AG04450 (cell line): ENCODE measurements at places on chromosomes 1 and 21. TPM values are rescaled to one million over a fixed set of nuclear protein-coding genes. Genes with fewer than 3 reads are reported as not detected.

The HSPG2 gene
- polyA plus RNA-seq = 9.7 and 13.2 TPM in 2 replicates

The FMOD gene
- 5.4 and 6.6 TPM in 2 replicates for polyA plus RNA-seq

The TRIM62 gene
- 4.5 and 7.2 TPM in 2 replicates for polyA plus RNA-seq

The CTH gene
- polyA plus RNA-seq = 7.9 and 9.6 TPM in 2 replicates

The ACBD3 gene
- polyA plus RNA-seq = 49.6 and 63.0 TPM in 2 replicates

The TEDDM1 gene
- not detected in 2 replicates for polyA plus RNA-seq

DNA sequence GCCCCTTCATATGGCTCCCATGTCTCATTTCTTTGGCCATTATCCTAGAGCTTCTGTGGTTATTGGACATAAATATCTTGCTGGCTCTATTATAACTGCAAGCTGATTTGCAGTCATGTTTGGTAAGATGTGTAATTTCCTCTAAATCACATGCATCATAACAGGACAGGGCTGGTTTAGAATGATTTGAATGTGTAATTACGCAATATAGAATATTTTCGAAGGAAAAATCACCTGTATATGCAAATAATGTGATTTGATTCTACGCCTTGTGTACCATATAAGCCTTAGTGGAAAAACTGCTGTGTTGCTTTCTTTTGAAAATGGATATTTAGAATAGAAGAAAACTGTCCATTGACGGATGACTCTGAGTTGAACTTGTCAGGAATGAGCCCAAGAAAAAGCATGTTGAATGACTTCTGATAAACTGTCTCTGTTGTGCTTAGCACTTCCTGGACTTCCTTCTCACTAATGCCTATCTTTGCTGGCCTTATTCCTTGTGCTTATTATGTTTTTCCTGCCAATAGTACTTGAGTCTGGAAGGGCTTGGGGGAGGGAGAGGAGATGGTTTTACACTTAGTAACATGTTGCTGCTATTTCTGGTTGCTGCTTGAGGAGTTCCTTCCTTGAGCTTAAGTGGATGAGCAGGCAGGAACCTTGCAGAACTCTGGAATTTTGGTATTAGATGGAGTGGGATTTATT lies 6.5 kb downstream of the CACHD1 start:
- DNase-seq = peak; percentile 50

DNA sequence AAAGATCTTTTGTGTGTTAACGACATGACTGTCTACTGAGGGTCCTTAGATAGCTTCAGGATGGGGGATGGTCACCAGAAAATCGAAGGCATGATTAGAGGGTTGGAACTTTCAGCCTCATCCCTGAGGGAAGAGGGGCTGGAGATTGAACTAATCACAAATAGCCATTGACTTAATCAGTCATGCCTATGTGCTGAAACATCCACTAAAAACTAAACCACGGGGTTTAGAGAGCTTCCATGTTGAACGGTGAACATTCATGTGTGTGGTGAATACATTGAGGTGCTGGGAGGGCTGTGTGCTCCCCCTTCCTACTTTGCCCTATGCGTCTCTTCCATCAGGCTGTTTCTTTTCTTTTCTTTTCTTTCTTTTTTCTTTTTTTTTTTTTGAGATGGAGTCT lies 17.0 kb downstream of the RBP7 start:
- no peak for DNase-seq

DNA sequence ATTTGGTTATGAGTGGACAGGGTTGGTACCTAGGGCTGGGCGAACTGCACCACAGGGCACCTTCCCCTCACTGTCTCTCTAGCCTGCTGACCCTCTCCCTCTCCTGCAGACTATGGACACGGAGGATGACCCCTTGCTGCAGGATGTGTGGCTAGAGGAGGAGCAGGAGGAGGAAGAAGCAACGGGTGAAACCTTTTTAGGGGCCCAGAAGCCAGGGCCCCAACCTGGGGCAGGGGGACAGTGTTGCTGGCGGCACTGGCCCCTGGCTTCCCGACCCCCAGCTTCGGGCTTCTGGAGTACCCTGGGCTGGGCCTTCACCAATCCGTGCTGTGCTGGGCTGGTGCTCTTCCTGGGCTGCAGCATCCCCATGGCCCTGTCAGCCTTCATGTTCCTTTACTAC lies 21.9 kb downstream of the DISP3 start:
- DNase-seq = no peak

GRCh38 chr1:177256153-177257075 lies 85.7 kb downstream of the BRINP2 start:
- peak; percentile 42 for DNase-seq

DNA sequence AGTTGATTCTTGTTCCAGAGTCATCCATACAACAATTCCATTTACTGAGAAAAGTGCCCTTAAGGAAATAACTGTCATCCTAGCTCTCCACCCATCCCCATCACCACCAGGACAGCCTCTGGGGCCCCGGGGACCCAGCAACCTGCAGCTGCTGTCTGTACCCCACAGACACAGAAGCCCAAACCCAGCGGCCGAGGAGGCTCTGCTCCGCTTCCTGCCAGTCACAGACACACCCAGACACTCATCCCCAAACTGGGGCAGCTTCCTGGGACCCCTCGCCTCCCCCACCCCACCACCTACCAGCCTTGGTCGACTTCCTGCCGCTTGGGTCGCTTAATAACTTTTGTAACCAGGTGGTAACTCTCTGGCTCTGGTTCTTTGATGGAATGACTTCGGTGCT lies 121.6 kb upstream of the SLC25A33 start:
- DNase-seq = no peak

- no peak for DNase-seq
Observed at GRCh38 chr1:232501854-232502253, 128.1 kb downstream of the SIPA1L2 start.

DNA sequence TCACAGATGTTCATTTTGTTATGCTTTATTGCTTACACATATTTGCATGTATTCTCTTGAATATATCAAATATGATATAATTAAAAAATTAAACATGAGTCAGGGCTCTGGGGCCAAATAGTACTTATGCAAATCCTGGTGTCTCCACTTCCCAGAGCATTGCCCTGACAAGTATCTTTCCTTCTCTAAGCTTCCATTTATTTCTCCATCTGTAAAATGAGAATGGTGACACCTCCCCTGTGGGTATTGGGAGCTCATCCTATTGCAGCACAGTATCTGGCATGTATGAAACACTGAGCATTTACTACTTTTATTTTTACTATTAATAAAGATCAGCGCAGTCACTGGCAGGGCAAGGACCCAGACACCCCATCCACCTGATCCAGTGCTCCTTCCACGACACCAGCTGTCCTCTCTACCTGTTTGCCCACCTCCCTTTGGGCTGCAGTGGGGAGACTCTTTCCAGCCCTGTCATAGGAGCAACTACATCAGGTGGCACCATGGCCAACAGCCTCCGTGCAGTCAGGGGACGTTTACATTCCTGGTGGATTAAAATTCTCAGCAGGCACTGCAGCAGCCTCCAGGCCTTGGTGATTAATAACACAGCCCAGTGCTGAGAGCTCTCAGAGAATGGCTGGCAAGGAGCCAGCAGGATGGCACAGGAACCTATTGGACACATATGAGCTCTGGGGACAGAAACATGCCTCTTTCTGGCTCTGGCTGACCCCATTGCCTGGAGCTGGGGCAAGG lies 113.0 kb downstream of the DMRTB1 start:
- peak; percentile 34 for DNase-seq

- DNase-seq = no peak
Observed at GRCh38 chr1:107254306-107254705, 113.5 kb downstream of the NTNG1 start.

GRCh38 chr1:1529321-1529720 lies 11.1 kb downstream of the TMEM240 start:
- DNase-seq = no peak

DNA sequence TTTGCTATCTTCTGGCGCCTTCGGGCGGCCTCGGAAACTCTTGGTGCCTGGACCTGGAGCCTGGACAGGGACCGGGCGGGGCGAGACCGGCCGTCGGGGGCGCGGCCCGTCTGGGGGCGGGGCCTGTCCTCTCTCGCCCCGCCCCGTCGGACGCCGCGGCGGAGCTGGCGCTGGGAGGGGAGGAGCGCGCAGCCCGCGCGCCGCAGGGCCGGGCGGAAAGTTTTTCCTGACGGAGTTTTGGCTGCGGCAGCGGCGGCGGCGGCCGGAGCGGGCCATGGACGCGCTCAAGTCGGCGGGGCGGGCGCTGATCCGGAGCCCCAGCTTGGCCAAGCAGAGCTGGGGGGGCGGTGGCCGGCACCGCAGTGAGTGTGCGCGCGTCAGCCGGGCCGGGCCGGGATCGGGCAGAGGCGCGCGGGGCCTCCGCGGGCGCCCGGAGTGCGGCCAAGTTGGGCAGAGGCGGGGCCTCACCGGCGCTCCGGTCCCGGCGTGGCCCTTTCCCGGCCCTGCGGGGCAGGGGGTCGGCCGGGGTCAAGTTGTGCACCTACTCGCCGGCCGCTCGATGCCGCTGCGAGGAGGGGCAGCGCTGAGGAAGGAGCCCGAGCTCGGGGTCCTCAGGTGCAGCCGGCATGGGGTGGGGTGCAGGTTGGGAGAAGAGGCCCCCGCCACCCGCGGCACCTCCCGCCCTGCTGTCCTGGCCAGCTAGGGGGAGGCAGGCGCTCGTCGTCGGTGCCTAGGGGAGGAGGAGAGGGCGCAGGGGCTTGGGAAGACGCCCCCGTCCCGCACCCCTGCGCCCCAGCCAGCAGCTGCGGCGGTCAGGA lies at the start of gene LDLRAP1:
Gene LDLRAP1 (plus strand): TSS at position 182 of the 818 bp plus-strand sequence. CDS start 93 bp downstream, at position 275.
- peak; percentile 8 for DNase-seq

GRCh38 chr1:78640462-78640861 lies 9.2 kb upstream of the IFI44 start:
- no peak for DNase-seq

GRCh38 chr1:84611796-84612195 lies 37.6 kb upstream of the CTBS start:
- no peak for DNase-seq

GRCh38 chr1:44217809-44218410 lies 4.6 kb downstream of the DMAP1 start:
- peak; percentile 26 for DNase-seq

DNA sequence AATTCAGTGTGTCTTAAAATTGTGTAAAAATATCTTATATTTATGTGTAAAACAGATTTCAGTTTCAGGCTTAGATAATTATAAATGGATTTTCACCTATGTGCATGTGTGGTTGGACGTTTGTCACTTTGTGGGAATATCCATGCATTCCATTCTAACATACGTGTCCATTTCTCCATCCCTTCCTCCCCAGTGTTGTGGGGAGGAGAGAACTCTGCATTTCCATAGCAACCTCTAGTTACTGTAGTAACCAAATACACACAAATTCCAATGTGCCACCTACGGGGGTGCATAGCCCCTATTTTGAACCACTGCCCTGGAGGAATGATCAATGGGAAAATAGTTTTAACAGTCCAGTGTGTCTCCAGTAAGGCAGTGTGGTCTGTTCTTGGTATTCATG lies 79.0 kb downstream of the RASAL2 start:
- DNase-seq = no peak

DNA sequence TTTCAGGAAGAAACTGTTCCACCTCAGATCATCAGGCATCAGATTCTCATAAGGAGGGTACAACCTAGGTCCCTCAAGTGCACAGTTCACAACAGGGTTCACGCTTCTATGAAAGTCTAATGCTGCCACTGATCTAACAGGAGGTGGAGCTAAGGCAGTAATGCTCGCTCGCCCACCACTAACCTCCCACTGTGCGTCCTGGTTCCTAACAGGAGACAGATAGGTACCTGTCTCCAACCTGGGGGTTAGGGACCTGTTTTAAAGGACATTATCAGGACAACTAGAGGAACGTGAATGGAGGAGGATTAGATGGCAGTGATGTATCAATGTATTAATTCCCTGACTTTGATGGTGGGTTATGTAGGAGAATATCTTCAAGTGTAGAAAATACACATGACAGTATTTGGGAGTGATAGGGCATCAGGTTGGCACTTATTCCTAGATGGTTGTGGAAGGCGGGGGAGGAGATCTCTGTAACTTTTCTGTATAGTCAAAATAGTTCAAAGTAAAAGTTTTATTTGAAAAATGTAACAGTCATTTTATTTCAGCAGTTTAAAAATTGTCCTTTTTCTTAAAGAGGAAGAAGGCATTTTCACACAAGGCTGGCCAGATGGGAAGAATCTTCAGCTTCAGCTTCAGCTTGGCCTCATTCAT lies 43.9 kb downstream of the DEGS1 start:
- no peak for DNase-seq

DNA sequence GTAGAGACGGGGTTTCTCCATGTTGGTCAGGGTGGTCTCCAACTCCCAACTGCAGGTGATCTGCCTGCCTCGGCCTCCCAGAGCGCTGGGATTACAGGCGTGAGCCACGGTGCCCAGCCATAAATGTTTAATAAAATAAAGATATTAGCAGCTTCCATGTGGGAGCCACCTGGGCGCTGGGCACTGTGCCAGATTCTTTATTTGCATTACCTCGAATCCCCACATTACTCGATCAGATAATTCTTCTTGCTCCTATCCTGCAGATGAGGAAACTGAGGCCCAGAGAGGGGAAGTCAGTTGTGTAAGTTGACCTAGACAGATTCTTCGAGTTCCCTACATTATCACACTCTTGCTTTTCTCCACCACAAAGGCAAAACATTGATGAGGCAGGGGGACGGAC lies 24.9 kb upstream of the TENT5B start:
- no peak for DNase-seq

GRCh38 chr1:13813398-13814012 lies 113.5 kb downstream of the PRDM2 start:
- DNase-seq = no peak

- no peak for DNase-seq
Observed at GRCh38 chr1:231803353-231803752, 176.8 kb downstream of the DISC1 start.

DNA sequence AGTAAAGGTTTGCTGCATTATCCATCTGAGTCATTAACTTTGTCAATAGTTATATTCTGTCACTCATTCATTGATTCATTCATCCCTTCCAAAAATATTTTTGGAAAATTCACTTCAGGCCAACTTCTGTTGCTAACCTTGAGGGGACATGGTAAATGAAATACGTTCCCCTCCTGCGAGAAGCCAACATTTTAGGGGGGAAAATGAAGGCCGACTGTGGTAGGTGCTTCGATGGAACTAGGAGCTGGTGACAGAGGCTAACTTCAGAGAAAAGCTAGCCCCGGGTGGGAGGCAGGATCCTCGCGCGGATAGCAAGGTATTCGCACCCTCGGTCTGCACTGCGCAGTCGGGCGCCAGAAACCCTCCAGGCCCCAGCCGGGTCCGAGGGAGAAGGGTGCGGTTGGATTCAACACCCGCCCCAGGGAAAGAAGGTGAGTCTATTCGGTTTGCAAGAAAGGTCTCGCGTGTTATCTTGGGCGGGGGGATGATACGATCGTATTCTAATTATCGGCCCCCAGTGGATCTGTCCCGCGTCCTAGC lies 646 bp upstream of the RRP15 start:
- DNase-seq = no peak

GRCh38 chr1:30654188-30654587 lies 69.2 kb downstream of the MATN1 start:
- DNase-seq = no peak

DNA sequence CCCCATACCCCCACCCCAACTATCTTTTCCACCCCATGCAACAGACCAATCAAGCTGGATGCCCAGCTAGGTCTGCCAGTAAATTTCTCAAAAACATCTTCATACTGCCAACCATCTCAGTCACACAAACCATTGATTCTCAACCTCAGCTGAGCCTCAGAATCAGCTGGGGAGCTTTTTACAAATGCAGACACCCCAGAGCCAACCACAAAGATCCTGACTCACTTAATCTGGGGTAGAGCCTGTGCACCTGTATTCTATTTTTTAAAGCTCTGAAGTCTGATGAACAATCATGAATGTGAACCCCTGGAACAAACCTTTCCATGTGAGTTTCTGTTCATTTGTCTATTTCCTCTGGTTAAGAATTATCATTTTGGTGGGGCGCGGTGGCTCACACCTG lies 66.0 kb downstream of the ZNF281 start:
- DNase-seq = no peak
